AG08396 (cell line): ENCODE measurements at places on chromosomes 1 and 21.
A peak's percentile ranks its signal among the peaks of the same experiment; 100 is the strongest.

GRCh38 chr1:35350872-35351271 lies 82.4 kb downstream of the ZMYM4 start:
- no peak for DNase-seq

DNA sequence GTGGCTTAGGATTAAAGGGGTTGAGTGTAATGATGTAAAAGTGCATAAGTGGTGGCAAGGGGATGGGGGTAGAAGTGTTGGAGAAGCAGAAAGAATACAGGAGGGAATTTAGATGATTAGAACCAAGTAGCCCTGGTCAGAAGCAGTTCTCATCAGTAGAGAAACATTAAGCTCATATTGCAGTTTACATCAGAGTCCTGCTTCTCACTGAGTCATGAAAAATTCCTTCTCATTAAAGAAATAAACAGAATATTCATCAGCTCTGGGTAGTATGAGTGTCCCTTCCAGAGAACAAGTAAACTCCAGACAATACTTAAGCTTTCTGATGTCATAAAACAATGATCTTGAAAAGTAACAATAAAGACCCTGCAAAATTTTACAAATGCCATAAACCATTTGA lies 36.5 kb downstream of the LRRIQ3 start:
- DNase-seq, result peak; percentile 22

- DNase-seq, result no peak
These were observed 22.1 kb downstream of the ECHDC2 start for GRCh38 chr1:52899445-52899894.

DNA sequence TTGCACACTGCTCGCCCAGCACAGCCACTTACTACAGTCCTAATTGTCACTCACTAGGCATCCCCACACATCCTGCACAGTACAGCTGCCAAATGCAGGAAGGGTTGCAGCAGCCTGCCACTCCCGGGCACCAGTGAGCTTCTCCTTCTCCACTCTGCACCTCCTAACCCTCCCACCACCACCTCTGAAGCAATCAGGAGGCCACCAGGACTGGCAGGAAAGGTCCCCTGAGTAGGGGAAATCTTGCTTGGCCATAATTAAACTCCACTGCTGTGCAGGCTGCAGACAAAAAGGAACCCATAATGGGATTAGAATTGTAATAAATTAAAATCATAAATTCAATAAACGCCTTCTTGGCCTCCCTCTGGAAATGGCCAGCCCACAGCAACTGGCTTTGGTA lies 31.8 kb downstream of the FBXO2 start:
- DNase-seq, result no peak

DNA sequence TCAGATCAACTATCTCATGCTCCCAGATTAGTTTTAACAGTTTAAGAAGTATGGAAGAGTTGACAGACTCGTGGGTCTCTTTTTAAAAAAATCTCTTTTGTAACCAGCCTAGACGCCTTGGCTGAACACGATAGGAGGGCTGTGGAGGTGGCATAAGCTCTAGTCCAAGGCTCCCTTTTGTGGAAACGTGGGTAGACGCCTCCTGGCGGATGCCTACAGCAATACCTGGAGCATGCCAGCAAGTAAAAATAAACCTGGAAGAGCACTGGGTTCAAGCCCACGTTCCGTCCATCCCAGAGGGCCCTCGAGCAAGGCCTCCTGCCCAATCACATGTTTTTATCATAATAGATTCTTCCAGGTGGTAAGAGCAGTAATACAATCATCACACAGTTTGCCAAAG lies 87.9 kb downstream of the RGS7 start:
- DNase-seq, result no peak

DNA sequence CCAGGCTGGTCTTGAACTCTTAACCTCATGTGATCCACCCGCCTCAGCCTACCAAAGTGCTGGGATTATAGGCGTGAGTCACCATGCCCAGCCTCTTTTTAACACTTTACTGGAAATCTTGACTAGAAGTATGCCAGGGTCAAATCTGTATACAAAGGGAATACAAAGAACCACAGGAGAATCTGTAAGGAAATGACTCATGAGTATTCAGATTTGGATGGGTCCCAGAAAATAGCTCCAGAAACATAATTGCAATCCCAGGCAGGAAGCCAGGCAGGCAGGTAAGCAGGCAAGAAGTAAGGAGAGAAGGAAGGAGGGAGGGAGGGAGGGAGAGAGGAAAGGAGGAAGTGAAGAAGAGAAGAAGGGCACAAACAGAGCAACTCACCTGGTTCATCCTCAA lies 22.8 kb upstream of the TIAM1 start:
- DNase-seq, result no peak

DNA sequence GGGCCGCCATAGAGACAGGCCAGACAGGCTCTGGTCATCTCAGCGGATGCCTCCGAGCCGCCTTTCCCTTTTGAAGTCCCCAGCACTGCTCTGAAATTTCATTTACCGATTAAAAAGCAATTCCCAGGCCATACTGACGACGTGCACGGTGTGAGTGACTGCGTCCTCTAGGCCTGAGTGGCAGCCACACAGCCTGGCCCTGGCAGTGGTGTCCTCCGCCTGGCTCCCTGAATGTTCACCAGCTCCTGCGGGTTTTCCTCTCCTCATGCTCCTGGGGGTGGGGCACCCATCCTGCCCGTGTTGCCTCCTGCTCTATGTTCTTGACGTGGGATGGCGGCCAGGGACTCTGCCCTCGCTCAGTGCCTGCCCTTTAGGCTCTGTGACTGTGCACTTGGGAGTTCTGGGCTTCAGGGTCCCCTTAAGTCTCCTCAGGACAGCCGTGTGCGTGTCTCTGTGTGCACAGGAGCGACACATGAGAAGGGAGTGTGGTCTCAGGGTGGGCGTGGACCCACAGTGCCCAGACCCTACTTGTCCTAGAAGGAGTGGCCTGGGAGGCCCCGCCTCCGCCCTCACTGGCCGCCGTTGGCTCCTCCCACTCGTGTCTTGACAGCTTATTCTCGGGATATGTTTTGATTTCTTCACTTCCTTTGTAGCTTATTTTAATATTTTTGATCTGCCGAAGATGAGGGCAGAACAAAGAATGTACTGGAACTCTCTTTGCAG lies 3.6 kb downstream of the SKI start:
- peak; percentile 86 for DNase-seq

GRCh38 chr1:23964790-23965740 lies 5.4 kb downstream of the PNRC2 start:
- DNase-seq, result no peak

GRCh38 chr1:75170011-75170410 lies 35.8 kb downstream of the LHX8 start:
- DNase-seq, result no peak

GRCh38 chr1:48495166-48495565 lies 23.2 kb upstream of the SPATA6 start:
- no peak for DNase-seq

DNA sequence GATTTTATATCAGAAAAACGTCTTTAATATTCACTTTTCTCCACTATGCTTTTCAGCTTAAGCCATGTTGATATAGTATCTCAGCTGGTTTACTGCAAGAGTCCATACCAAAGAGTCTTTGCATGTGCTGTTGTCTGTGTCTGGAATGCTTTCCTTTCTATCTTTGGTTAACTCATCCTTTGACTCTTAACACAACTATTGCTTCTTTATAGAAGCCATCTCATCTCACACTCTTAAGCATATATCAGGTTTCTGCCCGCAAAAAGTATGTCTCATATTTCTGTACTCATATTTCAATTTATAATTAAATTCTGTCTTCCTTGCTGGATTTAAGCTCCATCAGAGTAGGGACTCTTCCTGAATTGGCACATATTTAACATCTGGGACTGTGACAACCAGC lies 220.9 kb upstream of the KCNK2 start:
- no peak for DNase-seq

- no peak for DNase-seq
These were observed 9.5 kb upstream of the TBCE start for GRCh38 chr1:235357485-235358373.
